ENCODE measurements at places on chromosomes 13 and 19. TPM values are rescaled to one million over a fixed set of nuclear protein-coding genes. Genes with fewer than 3 reads are reported as not detected.

The RGCC gene
- total RNA-seq: 11.8 TPM

The TSKS gene
- not detected for total RNA-seq

The KIR2DL1 gene
- not detected for total RNA-seq

The ITPKC gene
- total RNA-seq: 37.7 TPM

The MAP1S gene
- 33.2 TPM for total RNA-seq
